ENCODE measurements at places on chromosomes 12 and 14.

DNA sequence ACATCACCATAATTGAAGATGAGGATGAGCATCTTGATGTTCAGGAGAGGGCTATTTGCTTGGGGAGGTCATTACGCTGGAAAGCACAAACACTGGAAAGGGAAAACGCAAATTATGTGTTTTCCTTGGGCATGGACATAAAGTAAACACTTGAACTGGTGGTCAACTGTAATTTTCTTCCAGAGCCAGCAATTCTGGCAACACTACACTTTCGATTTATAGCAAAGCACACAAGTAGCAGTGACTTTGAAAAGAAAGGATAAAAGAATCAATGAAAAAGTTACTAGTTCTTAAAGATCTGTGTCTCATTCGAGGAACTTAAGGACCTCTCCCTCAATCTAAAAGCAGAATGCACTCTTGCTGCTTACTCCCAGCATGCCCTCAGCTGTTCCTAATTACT, 2.2 kb downstream of the CLEC14A start:
- DNase-seq = no peak

DNA sequence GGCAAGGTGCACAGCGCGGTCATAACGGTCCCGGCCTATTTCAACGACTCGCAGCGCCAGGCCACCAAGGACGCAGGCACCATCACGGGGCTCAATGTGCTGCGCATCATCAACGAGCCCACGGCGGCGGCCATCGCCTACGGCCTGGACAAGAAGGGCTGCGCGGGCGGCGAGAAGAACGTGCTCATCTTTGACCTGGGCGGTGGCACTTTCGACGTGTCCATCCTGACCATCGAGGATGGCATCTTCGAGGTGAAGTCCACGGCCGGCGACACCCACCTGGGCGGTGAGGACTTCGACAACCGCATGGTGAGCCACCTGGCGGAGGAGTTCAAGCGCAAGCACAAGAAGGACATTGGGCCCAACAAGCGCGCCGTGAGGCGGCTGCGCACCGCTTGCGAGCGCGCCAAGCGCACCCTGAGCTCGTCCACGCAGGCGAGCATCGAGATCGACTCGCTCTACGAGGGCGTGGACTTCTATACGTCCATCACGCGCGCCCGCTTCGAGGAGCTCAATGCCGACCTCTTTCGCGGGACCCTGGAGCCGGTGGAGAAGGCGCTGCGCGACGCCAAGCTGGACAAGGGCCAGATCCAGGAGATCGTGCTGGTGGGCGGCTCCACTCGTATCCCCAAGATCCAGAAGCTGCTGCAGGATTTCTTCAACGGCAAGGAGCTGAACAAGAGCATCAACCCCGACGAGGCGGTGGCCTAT, 875 bp downstream of the HSPA2 start:
- no peak for DNase-seq

- DNase-seq = no peak
Observed at GRCh38 chr12:113268136-113268535, 46.9 kb downstream of the TPCN1 start.

DNA sequence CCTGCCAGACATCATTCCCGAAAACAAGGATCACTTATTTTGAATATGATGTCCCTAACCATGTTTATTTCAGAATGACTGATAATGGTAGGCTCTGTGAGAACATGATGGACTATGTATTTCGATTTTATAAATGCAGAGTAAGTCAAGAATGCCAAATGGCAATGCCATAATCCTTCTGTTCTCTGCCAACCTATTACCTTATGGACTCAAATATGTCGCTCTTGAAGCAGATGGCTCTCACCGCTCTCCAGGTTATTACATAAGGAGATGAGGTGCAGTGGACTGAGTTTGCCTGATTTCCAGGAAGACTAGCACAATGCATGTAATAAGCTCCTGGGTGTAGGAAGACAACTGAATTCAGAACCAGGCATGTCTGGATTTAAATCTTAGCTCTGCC, 227.2 kb downstream of the BTG1 start:
- DNase-seq = no peak

- no peak for DNase-seq
Observed at GRCh38 chr12:12167847-12168246, 97.1 kb downstream of the BCL2L14 start.

GRCh38 chr14:32183151-32184058, 18.4 kb upstream of the RNU6-7 start:
- no peak for DNase-seq

DNA sequence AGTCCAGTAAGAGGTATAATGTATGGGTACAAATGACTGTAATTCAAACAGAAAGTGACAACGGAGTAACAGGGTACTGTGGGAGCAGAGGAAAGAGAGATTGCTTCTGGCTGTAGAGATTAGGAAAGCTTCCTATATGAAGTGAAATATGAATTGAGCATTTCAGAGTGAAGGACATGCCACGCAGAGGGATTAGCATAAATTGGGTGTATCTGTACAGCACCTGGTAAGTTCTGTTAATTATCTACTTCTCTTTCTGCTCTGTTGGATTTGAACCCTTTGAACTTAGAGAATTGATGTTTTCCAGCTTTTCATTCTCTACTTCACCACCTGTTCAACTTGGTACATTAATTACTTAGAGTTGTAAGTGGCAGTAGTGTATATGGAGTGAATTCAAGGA, 8.8 kb downstream of the STK38L start:
- DNase-seq = no peak

DNA sequence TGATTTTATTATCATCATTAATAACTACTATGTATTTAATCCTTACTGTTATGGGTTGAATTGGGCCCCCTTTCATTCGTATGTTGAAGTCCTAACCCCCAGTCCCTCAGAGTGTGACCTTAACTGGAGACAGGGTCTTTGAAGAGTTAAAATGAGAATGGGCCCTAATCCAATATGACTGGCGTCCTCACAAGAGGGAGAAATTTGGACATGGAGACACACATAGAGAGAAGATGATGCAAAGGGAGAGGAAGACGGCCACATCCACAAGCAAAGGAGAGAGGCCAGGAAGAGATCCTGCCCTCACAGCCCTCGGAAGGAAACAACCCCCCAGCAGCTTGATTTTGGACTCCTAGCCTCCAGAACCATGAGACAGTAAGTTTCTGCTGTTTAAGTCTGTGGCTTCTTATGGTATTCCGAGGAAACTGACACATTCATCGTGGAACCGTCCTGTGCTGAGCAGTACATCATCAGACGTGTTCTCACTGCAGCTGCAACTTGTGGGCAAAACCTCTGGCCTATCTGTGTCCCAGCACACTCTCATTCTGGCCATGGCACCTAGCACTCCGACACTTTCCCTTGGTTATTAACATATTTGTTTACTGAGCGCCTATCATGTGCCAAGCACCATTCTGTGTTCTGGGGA, 127.6 kb downstream of the SLC38A6 start:
- DNase-seq = no peak

DNA sequence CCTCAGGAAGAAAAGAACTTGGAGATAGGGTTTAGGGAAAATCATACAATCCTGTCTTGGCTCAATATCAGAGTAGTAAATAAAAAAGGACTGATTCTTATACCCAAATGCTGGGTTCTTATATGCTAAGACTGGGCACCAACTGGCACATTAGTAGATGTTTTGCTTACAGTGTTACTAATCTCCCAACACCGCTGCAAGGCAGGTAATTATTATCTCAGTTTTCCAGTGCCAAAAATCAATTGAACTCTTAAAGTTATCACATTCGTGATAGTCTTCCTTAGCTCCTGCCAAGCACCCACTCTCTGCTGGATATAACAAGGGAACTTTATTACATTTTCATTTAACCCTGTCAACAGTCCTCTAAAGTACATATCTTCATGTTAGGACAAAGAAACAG, 25.0 kb upstream of the HIGD1C start:
- DNase-seq = no peak

DNA sequence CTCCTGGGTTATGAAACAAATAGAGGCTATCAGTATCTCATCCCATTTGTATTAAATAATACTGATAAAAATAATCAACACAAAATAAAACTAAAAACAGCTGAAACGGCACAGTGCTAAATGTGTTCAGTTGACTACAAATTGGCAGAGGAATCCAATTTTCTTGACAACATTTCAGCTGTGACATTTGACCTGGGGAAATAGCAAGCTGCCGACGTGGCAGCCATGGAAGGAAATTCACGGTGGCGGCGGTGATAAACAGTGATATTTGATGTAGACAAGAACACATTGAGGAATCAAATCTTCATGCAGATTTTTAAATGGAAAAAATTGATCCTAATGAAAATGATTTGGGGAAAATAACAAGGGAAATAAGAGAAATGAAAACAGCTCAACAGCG, 159.1 kb upstream of the RTL1 start:
- no peak for DNase-seq

- DNase-seq = no peak
Observed at GRCh38 chr12:47829584-47829983, 9.9 kb upstream of the HDAC7 start.

- no peak for DNase-seq
Observed at GRCh38 chr12:46046436-46046835, 56.1 kb upstream of the SCAF11 start.

DNA sequence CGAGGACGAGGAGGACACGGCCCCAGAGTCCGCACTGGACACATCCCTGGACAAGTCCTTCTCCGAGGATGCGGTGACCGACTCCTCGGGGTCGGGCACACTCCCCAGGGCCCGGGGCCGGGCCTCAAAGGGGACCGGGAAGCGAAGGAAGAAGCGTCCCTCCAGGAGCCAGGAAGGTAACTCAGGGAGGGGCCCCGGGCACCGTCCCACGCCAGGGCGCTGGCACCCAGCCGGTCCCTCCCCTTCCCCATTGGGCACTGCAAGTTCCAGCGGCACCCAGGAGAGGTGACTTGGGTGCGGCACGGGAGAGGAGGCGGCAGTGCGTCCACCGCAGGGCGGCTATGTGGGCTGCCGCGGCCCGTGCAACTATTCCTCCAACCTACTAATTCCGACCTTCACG, 9.3 kb upstream of the ADSS1 start:
- no peak for DNase-seq

GRCh38 chr12:71639341-71639760, 24.3 kb downstream of the ZFC3H1 start:
- peak; percentile 7 for DNase-seq

DNA sequence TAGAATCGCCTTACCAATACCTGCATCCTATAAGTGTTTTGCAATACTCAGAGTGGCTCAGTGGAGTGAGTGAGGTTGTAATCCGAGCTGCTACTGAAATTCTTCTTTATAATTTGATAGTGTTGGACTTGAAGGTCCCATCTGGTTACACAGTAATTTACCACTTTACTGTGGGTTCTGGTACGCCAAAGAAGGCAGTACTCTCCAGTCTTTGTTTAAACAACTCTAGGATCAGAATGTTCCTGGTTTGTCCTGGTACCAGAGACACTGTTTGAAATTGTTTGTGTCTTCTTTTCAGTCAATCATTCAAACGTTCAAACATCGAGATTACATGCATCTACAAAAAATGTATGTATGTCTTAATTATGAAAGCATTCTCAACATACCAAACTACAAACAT, 51.3 kb upstream of the AMN1 start:
- no peak for DNase-seq

DNA sequence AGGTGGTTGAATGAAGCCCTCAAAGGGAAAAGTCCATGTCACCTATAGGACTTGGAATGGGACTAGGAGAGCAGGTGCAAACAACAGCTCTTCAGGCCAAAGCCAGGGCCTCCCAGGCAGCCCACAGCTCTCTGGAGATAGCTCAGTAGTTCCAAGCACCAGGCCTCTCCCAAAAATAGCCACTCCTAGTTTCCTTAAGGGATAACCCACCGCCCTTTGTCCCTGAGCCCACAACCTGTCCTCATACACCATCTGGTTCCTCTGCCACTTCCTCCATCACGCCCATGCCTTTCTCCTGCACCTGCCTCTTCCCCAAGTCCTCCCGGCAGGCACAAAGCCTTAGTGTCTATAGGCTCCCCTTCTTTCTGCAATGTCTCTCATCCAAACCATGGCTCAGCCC, 2.1 kb downstream of the RAB15 start:
- DNase-seq = no peak

- DNase-seq = no peak
Observed at GRCh38 chr14:65840786-65841185, 428.3 kb downstream of the FUT8 start.

- no peak for DNase-seq
Observed at GRCh38 chr12:127270193-127270592, 996.8 kb upstream of the TMEM132C start.

DNA sequence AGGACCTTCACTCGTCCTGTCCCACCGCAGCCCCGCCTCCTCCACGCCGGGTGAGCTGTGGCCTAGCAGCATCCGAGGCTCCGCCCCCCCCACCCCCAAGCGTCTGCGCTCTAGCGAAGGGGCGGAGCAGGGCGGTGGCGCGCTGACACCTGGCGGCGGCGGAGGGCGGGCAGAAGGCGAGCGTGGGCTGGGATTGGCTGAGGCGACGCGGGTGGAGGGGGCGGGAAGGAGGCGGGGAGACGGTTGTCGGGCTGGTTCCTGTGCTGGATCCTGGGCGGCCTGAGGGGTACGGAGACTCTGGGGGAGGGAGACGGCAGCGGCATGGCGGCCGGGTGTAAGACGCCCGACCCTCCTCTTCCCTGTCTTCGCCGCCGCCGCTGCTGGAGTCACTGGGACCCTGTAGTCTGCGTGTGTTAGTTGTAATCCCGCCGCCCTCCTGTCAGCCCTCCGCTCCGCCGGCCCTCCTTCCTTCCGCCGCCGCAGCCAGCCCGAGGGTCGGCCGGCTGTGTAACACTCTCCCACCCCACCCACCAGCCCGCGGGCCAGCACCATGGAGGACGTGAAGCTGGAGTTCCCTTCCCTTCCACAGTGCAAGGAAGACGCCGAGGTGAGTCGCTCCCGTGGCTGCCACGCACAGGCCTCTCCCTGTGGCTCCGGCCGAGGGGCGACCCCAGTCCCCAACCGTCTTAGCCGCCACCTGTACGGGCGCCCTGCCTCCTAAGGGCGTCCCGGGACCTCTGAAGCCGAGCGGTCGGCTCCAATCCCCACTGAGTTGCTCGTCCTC, at the start of gene STYX:
STYX (plus strand) TSS at position 242 of the 784 bp plus-strand sequence; CDS start at position 551, 309 bp downstream.
- DNase-seq = peak; percentile 99

GRCh38 chr14:104352493-104353220, 214.3 kb downstream of the KIF26A start:
- no peak for DNase-seq

DNA sequence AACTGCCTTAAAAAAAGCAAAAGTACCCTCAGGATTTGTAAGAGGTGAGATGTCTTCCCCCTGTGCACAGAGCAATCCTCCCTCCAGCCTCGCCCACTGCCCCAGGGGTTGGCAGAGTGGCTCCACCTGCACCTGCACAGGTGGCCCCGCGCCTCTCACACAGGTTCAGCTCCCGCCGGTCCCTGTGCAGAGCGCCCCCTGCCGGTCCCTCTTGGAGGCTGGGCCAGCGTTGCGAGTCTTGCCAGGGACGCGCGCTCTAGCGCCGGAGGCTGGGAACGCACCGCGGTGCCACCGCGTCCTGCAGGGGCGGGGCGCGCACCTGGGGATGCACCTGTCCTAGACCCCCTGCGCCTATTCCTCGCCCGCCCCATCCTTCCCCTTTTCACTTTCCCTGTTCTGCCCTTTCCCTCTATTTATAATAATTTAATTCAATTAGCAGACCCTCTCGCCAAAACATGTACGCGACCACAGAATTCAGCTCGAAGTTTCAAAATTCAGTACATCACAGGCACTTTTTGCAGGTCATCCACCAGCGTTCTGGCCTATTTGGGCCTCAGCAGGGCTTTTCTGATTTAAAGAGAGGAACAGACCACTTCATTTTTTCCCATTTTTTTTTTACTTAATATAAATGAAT, 618.6 kb downstream of the AACS start:
- peak; percentile 29 for DNase-seq

GRCh38 chr14:35258420-35258819, 33.8 kb upstream of the PSMA6 start:
- DNase-seq = no peak

- DNase-seq = no peak
Observed at GRCh38 chr12:45644541-45644940, 85.0 kb upstream of the ARID2 start.
